ENCODE measurements at places on chromosomes 11 and 22. TPM values are rescaled to one million over a fixed set of nuclear protein-coding genes. Genes with fewer than 3 reads are reported as not detected.

GRCh38 chr22:36386351-36386899 is 1.3 kb downstream of the MYH9 start:
- DNase-seq: peak; percentile 69

DNA sequence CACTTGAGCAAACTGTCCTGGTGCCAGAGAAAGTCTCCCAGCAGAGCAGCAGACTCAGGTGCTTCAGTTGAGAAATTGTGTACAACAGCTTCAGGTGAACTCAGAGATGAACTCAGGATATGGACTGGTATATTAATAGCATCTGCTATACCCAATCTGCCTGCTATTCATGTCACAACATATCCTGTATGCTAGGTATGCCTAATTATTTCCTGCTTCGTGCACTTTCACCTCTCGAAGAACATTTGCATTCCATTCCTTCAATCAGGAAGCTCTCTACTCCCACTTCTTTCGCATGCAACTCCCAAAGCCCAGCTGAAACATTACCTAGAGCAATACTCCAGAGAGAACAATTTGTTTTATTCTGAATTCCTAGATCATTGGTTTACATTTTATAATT is 207.7 kb downstream of the KCNA4 start:
- no peak for DNase-seq

GRCh38 chr11:12822392-12823022 is 148.3 kb downstream of the TEAD1 start:
- no peak for DNase-seq

DNA sequence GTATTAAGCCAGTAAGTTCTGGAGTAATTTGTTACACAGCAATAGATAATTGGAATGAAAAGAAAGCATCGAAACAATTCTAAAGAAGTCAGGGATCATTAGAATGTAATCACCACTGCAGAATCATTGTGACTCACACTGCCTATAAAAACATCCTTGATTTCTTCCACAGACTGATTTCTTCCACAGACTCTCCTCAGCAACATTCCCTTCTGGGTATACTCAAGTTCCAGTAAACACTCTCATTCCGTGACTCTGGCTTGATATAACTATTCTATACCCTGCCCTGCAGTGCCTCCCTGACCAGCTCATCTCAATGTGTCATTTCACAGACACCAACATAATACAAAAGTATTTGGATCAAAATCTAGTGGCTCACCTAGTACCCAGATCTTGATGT is 120.5 kb downstream of the BBOX1 start:
- no peak for DNase-seq

GRCh38 chr11:15565880-15566279 is 451.2 kb downstream of the INSC start:
- DNase-seq: no peak

DNA sequence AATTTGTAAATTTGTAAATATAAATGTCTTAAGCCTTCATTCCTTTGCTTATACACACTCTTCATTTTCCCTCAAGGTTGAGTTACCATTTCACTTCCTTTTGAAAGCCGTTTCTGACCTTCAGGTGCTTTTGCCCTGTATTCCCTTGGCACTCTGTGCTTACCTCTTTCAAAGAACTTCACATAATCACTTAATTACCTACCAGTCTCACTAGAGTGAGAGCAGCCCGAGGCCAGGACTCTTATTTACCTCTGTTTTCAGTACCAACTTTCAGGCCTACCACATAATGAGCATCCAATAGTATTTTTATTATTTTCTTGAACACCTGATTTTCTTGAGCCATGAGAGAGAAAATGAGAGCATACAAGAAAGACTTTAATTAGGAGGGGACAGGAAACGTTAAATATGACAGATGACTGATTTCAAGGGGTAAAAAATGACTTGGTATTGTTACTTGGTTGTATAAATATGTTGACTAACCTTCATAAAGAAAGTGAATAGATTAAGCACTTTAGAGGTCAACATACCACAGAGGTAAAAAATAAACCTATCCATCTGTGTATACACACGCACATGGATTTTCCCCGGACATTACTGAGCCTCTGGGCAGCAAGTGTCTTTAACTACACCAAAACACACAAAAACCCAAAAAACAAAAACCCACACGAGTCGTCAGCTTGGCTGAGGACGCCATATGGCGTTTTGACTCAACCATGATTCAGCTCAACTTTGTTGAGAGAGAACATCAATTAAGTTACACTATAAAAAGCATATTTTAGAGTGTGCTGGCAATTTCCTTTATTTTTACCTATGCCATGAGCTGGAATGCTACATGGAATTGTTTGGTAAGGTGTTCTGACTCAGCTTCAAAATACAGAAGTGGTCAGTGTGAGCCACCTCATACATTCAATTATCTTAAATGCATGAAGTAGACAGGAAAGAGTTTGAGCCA is 7.6 kb downstream of the ATXN10 start:
- DNase-seq: no peak

DNA sequence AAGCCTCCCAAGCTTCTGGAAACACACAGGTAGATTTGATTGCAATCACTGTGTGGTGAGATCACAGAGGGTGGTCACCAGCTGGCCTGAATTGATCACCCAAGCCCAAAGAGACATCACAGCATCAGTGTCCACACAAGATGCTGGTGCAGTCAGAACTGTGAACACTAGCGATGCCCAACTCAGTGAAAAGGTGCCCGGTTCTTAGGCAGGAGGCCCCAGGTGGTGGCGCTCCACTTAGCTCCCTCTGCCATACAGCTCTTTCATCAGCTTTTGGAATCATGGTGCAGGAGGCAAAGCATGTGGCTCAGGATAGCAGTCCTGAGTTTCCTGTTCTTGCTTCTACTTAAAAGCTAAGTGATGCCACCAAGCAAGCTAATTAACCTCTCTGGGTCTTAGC is 11.1 kb downstream of the DGCR2 start:
- DNase-seq: no peak

GRCh38 chr11:112241486-112241885 is 15.3 kb downstream of the PTS start:
- no peak for DNase-seq

GRCh38 chr11:81380395-81380794 is 1353.3 kb downstream of the FAM181B start:
- DNase-seq: no peak

GRCh38 chr11:44219830-44220796 is 89.8 kb downstream of the ALX4 start:
- DNase-seq: no peak

DNA sequence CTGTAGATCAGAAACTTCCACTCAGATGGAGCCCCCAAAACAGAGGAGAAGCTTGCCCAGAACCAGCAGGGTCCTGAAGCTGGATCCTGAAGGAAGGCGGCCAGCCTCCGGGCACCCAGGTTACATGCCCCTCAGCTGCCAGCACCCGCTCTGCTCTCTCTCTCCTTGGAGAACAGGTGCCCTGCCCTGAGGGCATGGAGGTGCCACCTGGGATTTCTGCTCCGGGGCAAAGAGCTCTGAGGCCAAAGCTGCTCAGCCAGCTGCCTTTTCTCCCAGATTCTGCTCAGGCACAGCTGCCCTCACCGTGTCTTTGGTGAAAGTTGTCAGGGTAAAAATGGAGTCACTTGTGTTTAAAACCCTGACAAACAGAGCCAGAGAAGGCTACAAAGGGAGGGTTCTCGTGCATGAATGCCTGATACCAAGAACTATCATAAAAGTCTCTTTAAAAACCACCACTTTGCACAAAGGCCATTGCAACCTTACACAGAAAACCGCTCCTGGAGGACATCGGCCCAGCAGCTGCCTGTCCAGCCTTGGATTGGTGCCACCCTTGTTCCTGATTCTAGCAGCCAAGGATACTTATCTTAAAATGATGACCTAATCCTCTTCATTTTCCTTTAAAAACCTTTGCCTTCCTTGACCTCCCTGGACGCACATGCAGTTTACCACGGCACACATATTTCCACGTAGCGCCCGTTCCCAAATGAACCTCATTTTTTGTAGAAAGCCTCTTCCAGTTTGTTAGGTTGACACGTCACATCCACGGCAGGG is 140.0 kb downstream of the CACNA1I start:
- no peak for DNase-seq

- DNase-seq: no peak
Observed at GRCh38 chr22:25060522-25061071, 108.1 kb downstream of the KIAA1671 start.

DNA sequence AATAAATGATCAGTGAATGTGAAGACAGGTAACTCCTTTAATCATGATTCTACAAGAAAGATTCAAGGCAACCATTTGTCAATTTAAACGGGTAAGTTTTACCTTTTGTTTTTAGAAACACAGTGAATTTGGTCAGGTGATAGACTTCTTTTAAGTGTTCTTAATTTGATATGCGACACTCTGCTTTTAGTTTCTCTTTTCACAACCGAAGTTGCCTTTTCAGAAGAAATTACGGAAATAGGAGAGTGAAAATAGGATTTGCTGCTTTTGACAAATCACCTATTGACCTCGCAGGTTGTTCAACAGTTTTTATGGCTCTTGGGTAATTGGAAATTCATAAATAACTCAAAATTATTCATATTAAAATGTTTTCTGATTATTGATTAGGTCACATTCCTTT is 142.1 kb downstream of the CNTN5 start:
- DNase-seq: no peak

DNA sequence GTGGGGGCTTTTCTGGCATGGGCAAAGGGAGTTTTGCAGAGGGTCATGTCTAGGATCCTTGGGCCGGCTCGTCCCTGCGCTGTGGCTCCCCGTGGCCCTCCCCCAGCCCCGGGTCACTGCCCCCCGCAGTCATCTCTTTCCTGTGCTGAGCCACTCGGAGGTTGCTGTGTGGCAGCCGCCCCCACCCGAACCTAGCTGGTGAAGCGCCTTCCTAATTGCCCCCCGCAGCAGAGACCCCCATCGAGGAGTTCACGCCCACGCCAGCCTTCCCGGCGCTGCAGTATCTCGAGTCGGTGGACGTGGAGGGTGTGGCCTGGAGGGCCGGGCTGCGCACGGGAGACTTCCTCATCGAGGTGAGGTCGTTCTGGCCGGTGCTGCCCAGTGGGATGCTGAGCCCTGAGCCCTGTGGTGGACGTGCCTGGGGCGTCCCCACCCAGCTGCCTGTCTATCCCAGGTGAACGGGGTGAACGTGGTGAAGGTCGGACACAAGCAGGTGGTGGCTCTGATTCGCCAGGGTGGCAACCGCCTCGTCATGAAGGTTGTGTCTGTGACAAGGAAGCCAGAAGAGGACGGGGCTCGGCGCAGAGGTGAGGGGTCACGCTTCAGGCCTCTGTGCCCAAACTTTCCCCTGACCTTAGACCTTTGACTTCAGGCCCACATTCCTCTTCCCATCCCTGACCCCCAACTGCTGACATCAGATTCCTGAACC is 32.0 kb downstream of the SHANK3 start:
- DNase-seq: no peak

DNA sequence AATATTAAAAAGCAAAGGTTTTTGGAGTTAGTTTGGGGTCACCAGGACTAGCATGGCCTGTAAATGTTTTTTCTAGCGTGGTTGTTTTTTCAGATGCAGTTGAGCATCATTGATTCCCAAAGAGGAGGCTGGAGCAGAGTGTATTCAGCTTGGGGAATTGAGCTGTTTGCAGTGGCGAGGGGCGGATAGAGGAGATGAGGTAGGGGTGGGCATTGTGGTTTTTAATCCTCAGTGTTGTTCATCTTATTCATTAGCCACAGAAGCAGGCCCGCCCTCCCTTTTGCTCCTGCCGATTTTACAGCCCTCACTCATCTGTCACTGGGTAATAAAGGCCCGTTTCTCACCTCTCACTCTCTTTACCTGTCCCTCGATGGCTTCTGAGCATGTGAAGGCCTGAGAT is 51.4 kb downstream of the NF2 start:
- no peak for DNase-seq

Gene LRRC74B
- total RNA-seq: not detected

Gene OR52H1
- total RNA-seq: 0.25 TPM

Gene TMEM86A
- 3.3 TPM for total RNA-seq

Gene TTC36
- total RNA-seq: 0.58 TPM

Gene TXNRD2
- total RNA-seq: 21.5 TPM

Gene MUC2
- 1,472 TPM for total RNA-seq

Measured in left colon (tissue), 2 donors.